ENCODE measurements at places on chromosomes 6 and 20.
A peak's percentile ranks its signal among the peaks of the same experiment; 100 is the strongest.

DNA sequence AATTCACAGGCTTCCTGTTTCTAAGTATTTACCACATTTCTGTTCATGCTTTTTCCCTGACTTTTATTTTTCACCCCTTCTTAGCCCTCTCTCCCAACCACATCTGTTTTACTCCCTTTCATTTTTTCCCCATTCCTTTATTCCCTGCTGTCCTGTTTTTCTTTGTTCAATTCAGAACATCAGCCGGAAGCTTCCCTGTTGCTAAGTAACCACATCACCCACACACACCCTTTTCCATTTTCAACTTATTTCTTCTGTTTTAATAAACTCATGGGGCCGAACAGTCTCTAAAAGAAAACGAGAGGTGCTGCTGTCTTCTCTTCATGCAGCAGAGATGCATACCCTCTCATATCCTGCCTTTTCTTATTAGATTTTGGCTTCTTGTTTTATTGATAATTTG lies 53.5 kb upstream of the CEP85L start:
- no peak for DNase-seq

DNA sequence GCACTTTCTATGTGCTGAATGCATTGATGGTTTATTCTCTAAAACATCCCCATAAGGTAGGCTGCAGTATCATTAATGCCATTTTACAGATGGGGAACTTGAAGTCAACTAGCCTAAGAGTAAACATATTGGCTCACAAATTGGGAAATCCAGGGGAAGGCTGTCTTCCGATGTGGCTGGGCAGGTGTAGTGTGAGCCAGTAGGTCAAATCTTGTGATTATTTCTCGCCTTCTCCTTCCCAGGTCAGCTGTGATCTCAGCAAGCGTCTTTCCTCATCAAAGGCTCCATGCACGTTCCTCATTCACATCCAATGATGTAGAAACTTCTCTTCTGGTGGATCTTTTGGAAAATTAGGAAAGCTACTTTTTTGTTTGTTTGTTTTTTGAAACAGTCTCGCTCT lies 94.1 kb upstream of the SHLD1 start:
- no peak for DNase-seq

GRCh38 chr20:10131732-10132345 lies 86.8 kb upstream of the SNAP25 start:
- DNase-seq, result no peak

GRCh38 chr20:4335722-4336121 lies 320.4 kb upstream of the RNF24 start:
- no peak for DNase-seq

- DNase-seq, result no peak
Observed at GRCh38 chr6:101429845-101430244, 36.3 kb downstream of the GRIK2 start.

GRCh38 chr20:49427751-49428518 lies 54.5 kb downstream of the KCNB1 start:
- no peak for DNase-seq

DNA sequence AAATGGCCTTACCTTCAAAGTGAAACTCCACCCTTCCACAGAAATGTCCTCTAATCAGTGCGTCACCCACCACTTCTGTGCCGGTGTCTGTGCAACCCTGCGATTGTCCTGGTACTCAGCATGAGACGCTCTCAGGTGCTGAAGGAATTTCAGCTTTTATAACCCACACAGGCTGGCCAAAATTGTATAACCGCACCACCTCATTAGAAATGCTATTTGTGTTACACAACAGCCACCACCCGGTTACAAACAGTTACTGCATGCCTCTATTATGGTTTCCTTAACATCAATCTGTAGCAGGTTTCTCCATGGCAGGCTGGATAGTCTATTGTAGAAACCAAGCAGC lies 51.5 kb downstream of the SLC23A2 start:
- no peak for DNase-seq

DNA sequence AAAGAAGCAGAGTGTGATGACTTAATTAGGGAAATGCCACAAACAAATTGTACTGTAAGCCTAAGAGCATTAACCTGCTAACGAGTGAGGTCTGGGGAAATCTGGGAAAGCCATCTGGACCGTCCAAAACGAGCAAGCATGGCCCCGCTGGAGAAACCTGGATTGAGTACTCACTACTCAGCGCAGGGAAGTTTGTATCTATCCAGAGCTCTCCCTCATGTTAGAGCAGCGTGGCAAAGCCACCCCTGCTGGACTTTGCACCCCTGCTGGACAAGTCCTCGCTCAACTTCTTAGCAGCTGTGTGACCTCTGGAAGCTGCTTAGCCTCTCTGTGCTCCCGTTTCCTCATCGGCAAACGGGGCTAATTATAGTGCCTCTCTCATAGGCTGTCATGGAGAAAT lies 37.3 kb downstream of the PSMG4 start:
- no peak for DNase-seq

GRCh38 chr6:100657678-100658330 lies 193.1 kb upstream of the SIM1 start:
- DNase-seq, result no peak

DNA sequence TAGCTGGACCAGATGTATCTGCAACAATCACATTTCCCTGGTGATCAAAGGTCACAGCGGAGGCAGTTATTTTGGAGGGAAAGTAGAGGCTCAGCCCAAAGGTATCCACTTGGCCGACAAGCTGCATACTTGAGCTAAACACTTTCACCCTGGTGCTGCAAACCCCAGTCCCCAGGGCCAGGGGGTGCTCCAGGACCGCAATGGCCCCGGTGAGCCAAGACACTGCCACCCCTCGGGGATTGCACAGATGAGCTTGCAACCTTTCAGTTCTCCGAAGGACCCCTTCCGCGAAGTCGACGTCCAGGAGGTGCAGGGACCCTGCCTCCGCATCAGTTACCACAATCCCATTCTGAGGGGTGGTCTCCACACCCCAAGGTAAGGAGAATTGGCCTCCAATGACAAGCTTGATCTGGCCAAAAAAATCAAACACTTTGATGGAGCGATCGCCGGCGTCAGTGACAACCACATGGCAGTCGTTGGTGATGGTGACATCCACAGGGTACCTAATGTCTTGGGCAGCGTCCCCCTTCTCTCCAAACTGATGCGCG lies 823 bp downstream of the NHLRC1 start:
- no peak for DNase-seq

- DNase-seq, result no peak
Observed at GRCh38 chr6:142883011-142883410, 62.0 kb downstream of the HIVEP2 start.

GRCh38 chr20:62360854-62361798 lies 6.0 kb downstream of the LAMA5 start:
- DNase-seq, result no peak

- no peak for DNase-seq
Observed at GRCh38 chr20:42749556-42749955, 440.1 kb downstream of the PTPRT start.

DNA sequence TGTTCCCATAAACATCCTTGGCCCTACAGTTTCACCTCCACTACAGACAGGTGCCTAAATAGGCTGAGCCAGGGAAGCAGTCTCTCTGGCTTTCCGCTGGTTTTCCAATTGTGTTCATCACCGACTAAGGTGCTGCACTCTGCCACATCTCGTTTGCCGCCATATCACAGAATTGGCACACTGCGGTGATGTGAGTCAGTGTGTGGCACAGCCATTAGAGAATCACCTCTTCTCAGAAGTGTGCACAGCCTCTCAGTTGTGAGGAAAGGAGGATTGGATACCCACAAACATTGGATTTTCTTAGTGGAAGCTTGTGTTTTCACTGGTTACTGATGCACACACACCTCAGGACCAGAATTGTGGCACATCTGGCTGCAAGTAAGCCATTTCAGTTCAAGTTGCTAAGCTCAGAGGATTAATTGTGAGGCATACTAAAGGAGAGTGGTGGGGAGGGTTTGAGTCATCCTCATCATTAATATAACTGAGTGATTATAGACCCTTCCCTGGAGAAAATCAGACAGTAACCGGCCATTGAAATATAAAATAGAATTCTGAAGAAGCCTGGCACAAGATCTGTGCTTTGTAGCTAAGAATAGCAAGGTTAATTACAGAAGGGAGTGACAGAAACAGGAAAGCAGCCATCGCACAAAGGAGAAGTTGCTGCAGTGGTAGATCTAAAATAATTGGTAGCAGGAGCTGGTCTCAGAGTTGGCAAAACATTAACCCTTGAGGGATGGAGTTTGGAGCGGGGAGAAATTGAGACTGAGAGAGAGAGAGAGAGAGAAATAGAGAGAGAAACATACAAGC lies 506.9 kb downstream of the LMBRD1 start:
- DNase-seq, result no peak

- no peak for DNase-seq
Observed at GRCh38 chr20:48656661-48657211, 171.1 kb downstream of the PREX1 start.

- DNase-seq, result no peak
Observed at GRCh38 chr20:62511300-62511914, 35.6 kb upstream of the GATA5 start.

GRCh38 chr20:61960836-61961235 lies 104.8 kb downstream of the TAF4 start:
- DNase-seq, result no peak

DNA sequence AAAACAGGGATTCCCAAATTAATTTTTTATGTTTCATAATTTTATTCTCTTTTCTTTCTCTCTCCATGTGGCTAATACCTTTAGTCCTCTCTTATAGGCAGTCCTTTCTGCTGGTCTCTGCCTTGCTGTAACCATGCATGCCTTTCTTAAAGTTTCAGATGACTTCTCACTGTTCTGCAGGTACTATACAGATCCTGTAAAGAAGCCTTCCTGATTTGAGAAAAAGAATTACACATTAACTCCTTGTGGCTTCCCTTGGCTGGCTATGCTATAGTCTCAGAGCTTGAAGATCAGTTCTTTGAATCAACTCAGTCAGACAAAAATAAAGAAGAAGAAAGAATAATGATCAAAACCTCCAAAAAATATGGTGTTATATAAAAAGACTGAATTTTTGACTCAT lies 7.3 kb upstream of the GPR63 start:
- DNase-seq, result no peak

- peak; percentile 63 for DNase-seq
Observed at GRCh38 chr6:28884423-28885131, 39.2 kb downstream of the TRIM27 start.

DNA sequence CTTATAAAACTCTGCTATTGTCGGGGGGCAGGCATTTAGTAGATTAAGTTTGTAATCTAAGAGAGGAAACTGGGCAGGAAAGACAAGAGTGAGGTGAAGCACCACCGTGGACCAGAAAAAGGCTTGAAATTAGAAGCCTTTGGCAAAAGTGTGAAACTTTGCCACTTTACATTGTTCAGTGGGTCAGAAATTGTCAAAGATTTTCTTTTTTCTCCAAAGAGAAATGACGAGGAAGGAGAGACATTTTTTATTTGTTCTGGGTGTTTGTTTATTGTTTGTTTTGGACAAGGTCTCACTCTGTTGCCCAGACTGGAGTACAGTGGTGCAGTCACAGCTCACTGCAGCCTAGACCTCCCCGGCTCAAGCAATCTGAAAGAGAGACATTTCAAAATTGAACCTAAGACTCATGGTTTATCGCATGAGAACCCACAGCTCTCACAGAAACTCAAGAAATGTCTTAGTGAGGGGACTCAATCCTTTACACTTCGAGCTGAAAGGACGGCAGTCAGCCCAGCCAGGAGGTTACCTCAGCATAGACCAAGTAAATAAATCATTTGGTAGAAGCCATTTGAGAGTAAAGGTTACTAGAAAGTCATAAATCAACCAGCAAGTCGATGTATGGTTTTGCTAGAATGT lies 262.8 kb upstream of the TAB2 start:
- no peak for DNase-seq

- DNase-seq, result no peak
Observed at GRCh38 chr6:132054525-132054924, 103.4 kb upstream of the CCN2 start.

DNA sequence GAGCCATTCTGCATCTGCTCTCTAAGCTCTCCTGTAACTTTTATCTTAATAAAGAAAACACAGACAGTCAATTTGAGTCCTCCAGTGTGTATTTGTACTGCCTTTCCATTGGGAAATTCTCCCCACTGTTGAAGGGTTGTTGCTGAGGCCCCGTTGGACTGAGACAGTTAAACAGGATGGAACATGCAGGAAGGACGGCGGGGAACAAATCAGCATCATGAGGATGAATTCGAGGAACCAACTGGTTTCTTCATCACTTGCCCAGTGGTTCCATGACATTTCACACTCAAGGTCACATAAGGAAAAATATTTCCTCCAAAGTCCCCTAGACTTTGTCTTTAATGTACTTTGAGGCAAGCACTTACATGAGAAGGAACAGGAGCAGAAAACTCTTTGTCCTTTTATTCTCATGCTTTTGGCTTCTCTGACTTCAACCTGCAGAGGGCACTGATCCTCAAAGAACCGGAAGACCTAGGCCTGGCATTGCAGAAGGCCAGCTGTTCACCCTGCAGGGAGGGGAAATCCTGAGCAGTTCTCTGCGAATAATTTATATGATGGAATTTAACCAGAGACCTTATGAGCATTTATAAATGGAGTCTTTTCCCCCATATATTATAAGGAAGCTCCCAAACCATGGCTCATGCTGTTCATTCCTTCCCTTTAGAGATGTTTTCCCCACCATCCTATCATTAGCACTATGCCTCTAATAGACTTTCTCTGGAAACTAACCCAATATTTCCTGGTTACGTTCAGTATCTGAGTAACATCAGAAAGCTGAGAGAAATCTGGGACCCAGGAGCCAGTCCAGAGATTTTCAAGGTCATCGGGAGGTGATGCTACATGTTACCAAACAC lies 55.2 kb upstream of the ADGRF1 start:
- peak; percentile 1 for DNase-seq

GRCh38 chr20:59772373-59772705 lies 161.1 kb downstream of the SYCP2 start:
- no peak for DNase-seq

DNA sequence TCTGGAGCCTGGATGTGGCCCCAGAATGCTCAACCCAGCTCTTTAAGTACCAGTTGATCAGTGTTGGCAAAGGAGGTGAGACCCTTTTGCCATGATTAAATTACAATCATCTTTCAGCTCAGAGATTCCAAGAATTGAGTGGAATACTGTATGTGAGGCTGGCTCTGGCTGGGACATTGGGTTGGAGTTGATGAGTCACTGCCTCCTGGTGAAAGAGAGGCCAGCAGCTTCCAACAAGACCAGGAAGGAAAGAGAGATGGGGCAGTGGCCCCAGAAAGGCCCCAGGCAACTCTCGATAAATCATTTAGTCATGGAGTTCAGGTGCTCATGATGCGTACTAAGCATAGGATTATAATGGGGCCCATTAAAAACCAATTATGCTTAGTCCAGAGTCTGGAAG lies 2.1 kb downstream of the TGM6 start:
- DNase-seq, result no peak

DNA sequence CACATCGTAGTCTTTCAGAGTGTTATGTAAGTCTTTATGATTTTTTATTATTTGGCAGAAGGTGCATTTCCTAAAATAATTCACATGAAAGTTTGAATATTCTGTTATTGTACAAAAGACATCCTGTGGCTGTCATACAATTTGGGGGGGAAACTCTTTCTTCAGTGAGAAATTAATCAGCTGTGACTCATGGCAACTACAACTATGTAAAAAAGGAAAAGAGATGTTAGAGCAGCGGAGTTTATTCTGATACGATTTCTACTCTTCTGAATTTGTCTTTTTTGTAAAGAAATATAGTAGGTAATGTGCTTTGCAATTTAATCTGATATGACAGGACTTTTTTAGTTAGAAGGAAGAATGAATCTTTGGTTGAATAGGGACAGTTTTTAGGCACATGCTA lies 14.2 kb downstream of the COL19A1 start:
- no peak for DNase-seq

- DNase-seq, result no peak
Observed at GRCh38 chr20:9627219-9627618, 112.8 kb downstream of the LAMP5 start.
